ENCODE measurements at places on chromosomes 16 and 17.

DNA sequence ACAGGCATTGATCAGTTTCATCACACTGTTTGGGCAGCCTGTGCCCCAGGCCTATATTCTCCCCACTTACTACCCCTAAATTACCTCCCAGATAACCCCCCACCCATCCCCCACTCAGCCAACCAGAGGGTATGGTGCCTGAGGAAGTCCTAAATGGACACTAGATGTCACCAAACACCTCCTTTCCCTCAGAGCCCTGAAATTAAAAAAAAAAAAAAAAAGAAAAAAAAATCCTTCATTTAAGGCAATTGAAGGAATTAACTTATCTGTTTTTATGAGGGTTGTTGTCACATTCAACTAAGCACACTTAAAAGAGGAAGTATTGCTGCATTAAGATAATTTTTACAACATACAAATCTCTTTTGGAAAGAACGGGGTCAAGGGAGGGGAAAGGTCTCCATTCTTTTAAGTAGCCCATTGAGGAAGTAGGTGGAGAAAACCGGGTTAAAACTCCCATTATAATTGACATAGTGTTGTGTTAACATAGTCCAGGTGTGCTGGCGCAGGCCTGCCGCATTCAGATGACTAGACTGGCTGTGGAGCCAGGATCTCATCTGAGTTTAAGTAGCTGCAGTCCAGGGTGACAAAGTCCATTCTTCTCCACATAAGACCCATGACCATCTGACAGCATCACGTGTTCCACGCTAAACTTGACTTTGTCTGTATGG is 46.3 kb downstream of the SNX11 start:
- peak; percentile 99 for DNase-seq

GRCh38 chr16:77169650-77170236 is 21.2 kb upstream of the MON1B start:
- peak; percentile 36 for DNase-seq

DNA sequence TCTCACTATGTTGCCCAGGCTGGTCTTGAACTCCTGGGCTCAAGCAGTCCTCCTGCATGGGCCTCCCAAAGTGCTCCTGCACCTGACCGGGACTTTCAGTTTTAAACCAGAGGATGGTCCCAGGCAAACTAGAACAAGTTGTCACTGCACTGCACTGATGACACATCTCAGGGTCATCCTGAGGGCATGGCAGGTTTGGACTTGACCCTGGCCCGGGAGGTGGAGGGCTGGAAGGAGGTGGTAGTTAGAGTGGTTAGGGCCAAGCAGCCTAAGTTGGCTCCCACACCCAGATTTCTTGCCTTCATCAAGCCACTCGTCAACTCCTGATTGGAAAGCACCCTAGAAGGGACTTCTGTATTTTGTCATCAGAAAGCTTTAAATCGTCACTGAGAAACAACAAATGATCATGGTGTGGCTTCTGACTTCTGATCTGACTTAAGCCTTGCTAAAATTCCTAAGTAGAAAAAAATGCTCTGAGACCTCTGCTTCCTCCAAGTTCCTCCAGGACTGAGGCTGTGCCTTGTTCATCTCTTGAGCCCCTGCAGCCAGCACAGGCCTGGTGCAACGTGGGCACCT is 43.5 kb downstream of the EMP2 start:
- no peak for DNase-seq

DNA sequence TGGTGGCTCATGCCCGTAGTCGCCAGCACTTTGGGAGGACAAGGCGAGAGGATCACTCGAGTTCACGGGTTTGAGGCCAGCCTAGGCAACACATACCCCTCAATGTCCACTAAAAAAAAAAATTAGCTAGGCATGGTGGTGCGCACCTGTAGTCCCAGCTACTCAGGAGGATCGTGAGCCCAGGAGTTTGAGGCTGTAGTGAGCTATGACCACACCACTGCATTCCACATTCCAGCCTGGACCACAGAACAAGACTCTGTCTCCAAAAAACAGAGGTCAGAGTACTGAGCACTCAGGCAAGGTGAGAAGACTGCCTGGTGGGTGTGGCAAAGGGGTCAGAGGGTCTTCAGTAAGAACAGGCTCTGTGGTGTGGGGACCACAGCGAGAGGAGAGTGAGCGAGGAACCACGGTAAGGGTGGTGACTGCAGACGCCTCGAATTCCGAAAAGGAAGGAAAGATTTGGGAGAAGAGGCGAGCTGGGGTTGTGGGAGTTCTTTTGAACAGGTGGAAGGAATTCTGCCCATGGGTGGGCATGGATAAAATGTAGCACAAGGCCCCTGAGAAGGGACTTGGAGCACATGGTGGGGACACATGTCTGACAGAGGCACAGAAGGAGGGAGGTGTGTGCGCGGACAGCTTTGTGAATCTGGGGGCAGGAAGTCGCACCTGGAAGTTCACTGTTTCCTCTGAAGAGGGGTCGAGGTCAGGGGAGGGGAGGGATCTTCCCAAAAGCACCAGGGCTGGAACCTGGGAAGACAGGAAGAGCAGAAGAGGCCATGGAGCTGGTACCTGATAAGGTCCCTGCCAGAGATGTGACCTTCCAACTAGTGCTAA is 134.6 kb downstream of the PARN start:
- DNase-seq = no peak

DNA sequence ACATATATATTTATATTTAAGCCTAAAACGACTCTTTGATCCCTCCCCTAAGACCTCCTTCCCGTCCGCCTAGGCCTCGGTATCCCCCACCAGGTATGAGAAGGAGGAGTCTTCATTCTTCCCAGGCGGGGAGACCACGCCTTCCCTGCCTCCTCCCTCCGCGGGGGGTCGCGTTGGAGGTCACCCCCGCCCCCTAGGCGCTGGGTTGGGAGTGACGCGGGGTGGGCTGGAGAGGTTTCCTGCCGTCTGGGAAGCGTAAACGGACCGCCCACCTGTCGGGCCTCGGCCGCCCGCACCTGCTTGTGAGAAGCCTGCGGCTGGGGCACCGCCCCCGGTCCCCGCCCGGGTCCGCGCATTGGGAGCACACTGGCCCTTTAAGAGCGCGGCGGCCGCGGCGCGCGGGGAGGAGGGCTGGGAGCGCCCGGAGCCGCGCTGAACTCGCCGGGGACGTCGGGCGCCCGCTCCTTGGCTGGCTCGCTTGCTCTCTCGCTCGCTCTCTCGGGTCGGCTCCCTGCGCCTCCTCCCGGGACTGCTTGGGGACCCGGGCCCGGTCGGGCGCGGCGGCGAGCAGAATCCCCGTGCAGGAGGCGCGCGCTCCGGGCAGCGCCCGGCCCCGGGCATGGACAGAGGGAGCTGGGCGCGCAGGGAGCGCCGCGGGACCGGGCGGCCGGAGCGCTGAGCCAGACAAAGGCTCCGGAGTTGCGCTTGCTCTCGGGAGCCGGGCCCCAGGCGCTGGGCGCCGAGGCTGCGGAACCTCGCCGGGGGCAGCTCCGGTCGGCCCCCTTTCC is at the start of gene MMP15:
MMP15 (plus strand) TSS at position 404 of the 788 bp plus-strand sequence. CDS start 597 bp downstream, outside the sequence.
- DNase-seq = peak; percentile 79

- DNase-seq = no peak
Measured at GRCh38 chr16:47043970-47044684, 70.7 kb upstream of the DNAJA2 start.

DNA sequence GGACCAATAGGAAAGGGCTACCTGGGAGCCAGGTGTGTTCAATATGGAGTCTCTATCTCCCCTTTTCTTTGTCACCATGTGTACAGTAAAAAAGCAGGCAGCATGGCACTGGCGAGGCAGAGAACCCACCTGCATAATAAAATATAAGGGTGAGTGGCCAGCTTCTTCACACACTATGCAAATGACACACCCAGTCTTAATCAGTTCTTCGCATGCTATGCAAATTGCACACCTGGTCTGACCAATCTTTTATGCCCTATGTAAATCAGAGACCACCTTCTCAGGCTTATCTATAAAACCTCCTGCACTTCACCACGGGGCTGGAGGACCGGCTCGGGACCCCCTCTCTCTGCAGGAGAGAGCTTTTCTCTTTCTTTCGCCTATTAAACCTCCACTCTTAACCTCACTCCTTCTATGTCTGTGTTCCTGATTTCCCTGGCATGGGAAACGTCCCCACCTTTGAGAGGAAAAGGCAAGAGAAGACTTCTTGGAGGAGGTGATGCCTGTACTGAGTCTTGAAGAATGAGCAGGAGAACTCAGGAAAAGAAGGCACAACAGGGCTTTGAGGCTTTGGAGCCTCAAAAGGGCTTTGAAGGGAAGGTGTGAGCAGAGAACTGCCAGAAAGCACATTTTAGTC is 502.1 kb downstream of the GRIN2A start:
- no peak for DNase-seq

DNA sequence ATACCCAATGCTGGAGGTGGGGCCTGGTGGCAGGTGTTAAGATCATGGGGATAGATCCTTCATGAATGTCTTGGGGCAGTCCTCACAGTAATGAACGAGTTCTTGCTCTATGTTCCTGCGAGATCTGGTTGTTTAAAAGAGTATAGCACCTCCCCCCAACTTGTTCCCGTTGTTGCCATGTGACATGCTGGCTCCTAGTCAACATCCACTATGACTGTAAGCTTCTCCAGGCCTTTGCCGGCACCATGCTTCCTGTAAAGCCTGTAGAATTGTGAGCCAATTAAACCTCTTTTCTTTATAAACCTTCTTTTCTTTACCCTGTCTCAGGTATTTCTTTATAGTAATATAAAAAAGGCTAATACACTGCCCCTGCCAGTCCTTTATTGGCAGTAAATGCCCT is 33.3 kb downstream of the RANBP10 start:
- no peak for DNase-seq

- DNase-seq = no peak
Measured at GRCh38 chr17:49588726-49589576, 13.3 kb downstream of the NXPH3 start.

DNA sequence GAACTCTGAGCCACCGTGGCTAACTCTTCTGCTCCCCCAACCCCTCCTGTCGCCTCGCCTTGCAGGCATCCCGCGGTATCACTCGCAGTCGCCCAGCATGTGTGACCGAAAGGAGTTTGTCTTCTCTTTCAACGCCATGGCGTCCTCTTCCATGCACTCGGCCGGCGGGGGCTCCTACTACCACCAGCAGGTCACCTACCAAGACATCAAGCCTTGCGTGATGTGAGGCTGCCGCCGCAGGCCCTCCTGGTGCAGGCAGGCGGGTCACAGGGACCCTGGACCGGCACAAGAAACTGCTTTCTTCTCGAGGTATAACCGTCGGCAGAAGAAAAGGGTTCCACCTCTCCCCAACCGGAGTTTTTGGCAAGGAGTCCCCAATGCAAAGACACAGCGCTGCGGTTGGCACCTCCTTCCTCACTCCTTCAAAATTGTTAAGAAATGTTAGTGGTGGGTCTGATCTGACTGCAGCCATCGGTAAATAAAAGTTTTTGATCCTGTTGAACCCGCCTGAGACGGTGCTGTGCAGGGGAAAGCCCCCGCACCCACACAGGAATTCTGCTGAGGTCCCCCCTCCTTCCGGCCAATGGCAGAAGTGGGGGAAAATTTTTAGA is 2.6 kb downstream of the FOXF1 start:
- no peak for DNase-seq

DNA sequence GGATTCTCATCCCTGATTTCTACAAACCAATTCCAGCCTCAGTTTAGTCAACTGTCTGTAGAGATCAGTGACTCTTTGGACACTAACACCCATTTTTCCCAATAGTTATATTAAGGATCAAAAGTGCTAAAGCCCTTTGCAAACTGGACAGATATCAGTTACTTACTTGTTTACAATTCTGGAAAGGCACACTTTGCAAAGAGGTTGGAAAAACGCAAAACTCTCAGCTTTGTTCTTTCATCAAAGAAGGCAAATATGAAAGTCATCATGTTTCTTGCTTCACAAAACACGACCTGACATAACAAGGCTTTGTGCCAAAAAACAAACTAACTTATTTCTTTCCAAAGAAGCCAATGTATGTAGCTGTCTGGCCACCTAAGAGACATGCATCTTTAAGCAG is 26.1 kb upstream of the VAT1L start:
- no peak for DNase-seq

GRCh38 chr16:47033176-47033575 is 59.7 kb upstream of the DNAJA2 start:
- no peak for DNase-seq

DNA sequence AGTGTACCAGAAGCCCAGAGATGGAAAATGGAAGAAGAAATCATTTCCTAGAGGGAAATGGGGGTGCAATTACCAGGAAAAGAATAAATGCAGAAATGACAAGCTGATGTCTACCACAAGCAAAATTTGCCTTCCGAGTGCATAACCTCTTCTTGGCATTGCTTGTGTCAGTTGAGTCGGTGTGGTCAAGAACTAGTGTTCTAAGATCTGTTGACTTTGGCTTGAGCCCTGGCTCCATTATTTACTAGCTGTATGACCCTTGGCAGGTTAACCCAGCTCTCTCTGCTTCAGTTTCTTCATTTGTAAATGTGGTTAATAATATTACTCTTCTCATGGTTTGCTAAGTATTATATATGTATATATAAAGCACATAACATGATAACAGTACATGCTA is 273.0 kb upstream of the IRX5 start:
- DNase-seq = no peak

DNA sequence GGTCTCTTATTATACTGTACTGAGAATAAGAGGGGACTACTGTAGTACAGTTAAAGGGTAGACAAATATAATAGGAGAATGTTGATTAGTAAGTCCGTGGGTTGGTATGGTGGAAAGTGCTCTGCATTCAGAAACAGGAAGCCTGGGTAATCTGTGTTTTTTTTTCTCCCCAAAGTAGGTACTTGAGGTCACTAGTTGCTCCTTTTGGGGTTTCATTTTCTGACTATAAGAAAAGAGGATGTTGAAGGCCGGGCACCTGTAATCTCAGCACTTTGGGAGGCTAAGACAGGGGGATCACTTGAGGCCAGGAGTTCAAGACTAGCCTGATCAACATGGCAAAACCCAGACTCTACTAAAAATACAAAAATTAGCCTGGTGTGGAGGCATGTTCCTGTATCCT is 42.0 kb upstream of the MMD start:
- DNase-seq = no peak

GRCh38 chr17:77288115-77288619 is 147.4 kb downstream of the SEC14L1 start:
- DNase-seq = peak; percentile 51

GRCh38 chr17:82561429-82562035 is 42.0 kb downstream of the FOXK2 start:
- no peak for DNase-seq

GRCh38 chr17:78300962-78301820 is 58.7 kb downstream of the SOCS3 start:
- DNase-seq = no peak

DNA sequence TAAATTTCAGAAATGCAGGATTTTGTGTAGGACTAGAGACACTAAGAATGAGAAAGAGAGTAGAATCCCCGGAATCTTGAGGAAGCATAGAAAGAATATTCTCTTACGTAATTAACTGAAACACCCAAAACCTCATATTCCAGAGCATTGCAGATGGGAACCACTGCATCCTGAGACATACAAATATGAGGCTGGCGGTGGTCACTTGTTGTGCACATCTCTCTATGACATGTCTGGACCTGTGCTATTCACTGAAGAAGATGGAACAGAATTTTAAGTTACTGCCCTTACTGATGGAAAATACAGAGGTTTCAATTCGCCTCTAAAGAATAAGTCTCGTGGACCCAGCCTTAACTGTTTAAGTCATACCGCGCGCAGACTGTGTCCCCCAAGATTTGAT is 806 bp downstream of the RAD51C start:
- no peak for DNase-seq

GRCh38 chr17:36747861-36748260 is 146.5 kb downstream of the MRM1 start:
- DNase-seq = no peak

All from NCI-H510A treated with DMSO at 0.1 percent for 48 hours (cell line).